ENCODE measurements at places on chromosomes 3 and 15. TPM values are rescaled to one million over a fixed set of nuclear protein-coding genes. Genes with fewer than 3 reads are reported as not detected.
A peak's percentile ranks its signal among the peaks of the same experiment; 100 is the strongest.

- no peak overlapping the region for H3K27ac ChIP-seq
- no peaks in the 10 kb centered on the region for H3K27me3 ChIP-seq
- H3K4me1 ChIP-seq, result no peaks in the 10 kb centered on the region
- no peak for DNase-seq
- H3K4me3 ChIP-seq, result no peak overlapping the region
Observed at GRCh38 chr3:84906065-84906464, 52.7 kb upstream of the CADM2 start.

- H3K4me1 ChIP-seq, result peaks cover 6% of the 10 kb centered on the region
- H3K36me3 ChIP-seq, result no peaks in the 10 kb centered on the region
- peaks cover 4% of the 10 kb centered on the region for H3K27me3 ChIP-seq
- H3K4me3 ChIP-seq, result no peak overlapping the region
Observed at GRCh38 chr15:68553994-68554720, 24.6 kb upstream of the CORO2B start.

- no peaks in the 10 kb centered on the region for H3K27me3 ChIP-seq
- no peak overlapping the region for H3K27ac ChIP-seq
Observed at GRCh38 chr3:110362751-110363150, 708.9 kb upstream of the NECTIN3 start.

DNA sequence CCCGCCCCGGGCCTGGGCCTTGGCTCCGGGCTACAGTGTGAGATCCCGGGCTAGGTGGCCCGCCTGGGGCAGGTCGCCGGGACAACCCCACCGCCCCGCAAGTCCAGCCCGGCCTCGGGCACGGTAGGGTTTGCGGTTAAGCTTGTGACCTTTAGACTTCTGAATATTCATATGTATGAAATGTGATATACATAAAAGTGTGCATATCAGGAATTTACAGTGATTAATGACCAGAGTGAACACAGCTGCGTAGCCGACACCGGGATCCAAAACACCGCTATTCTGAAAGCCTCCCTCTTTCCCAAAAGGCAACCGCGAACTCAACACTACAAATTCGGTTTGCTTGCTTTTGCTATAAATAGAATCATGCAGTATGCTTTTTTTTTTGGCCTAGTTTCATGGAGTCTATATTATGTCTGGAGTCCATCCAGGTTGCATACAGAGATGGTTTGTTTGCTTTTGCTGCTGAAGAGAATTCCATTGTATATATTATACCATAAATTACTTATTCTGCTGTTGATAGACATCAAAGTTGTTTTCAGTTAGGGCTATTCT is 636 bp upstream of the SNRPA1 start:
- peaks cover 41% of the 10 kb centered on the region for H3K4me1 ChIP-seq
- DNase-seq, result no peak
- H3K27me3 ChIP-seq, result no peaks in the 10 kb centered on the region
- peak overlapping the region; percentile 94 for H3K27ac ChIP-seq
- H3K4me3 ChIP-seq, result peak overlapping the region; percentile 93

DNA sequence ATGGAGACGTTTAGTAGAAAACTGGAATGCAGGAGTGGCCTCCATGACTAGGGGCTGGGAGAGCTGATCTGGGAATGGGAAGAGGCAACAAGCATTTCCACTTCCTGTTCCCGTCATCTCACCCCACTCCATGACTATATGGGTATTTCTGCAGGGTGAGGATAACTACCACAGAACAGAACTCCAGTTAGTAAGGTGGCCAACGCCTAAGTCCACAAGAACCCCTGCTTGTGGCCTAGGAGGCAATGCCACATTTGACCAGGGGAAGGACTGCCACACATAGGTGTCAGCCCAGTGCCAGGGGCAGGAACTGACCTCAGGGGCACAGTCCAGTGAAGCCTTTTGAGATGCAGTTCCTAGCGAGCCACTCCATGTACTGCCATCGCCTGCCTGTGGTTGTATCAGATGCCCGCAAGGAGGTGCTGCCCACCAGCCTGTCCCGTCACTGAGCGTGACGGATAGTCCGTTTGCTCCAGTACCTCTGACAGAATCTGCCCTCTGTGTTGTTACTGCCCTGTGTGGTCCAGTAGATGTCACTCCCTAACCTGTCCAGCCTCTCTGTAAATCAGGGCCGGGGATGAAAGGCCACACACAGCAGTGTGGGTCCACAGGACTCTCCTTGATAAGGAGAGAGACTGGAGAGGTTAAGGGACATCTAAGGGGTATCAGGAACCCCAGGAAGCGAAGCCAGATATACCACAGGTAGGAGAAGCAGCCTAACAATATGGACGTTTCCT is 3.5 kb upstream of the MTFMT start:
- H3K36me3 ChIP-seq, result no peaks in the 10 kb centered on the region
- peak; percentile 31 for DNase-seq
- H3K4me1 ChIP-seq, result peaks cover 12% of the 10 kb centered on the region
- H3K27ac ChIP-seq, result no peak overlapping the region

- no peak overlapping the region for H3K4me3 ChIP-seq
- H3K27me3 ChIP-seq, result no peaks in the 10 kb centered on the region
- no peak for DNase-seq
- no peaks in the 10 kb centered on the region for H3K36me3 ChIP-seq
- no peak overlapping the region for H3K27ac ChIP-seq
Observed at GRCh38 chr3:177182352-177182751, 14.9 kb downstream of the TBL1XR1 start.

The GOLGA8H gene
- not detected for total RNA-seq

The CPN2 gene
- total RNA-seq, result not detected

DNA sequence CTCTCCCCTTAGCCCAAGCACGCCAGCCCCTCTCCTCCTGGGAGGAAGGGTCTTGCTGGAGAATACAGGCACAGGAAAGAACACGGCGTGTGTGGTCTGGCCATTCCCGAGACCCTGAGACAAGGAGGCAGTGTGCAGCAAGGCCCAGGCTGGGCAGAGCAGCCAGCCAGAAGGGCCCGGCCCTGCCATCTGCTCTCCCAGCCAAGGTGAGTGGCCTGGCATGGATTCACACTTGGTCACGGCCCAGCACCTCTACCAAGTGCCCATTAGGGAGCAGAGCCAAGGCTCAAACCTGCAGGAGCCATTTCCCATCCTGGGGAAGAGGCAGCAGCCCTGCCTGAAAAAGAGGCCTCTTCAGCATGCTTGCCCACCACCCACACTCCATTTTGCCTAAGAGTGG is 28.6 kb downstream of the MEGF11 start:
- no peak overlapping the region for H3K4me3 ChIP-seq
- no peak overlapping the region for H3K27ac ChIP-seq
- H3K4me1 ChIP-seq, result no peaks in the 10 kb centered on the region

The CFAP91 gene
- 0.58 TPM for total RNA-seq

The PRICKLE2 gene
- not detected for total RNA-seq

GRCh38 chr3:33211444-33211843 is 7.2 kb downstream of the SUSD5 start:
- no peaks in the 10 kb centered on the region for H3K27me3 ChIP-seq
- no peak for DNase-seq
- H3K4me1 ChIP-seq, result no peaks in the 10 kb centered on the region
- H3K27ac ChIP-seq, result no peak overlapping the region

GRCh38 chr15:84023636-84024035 is 211.9 kb upstream of the GOLGA6L4 start:
- H3K36me3 ChIP-seq, result no peaks in the 10 kb centered on the region
- no peak overlapping the region for H3K27ac ChIP-seq
- DNase-seq, result no peak
- no peaks in the 10 kb centered on the region for H3K4me1 ChIP-seq

The SAMMSON gene
- total RNA-seq, result not detected

- H3K27ac ChIP-seq, result no peak overlapping the region
- H3K36me3 ChIP-seq, result peaks cover 7% of the 10 kb centered on the region
- no peak overlapping the region for H3K4me3 ChIP-seq
- DNase-seq, result no peak
Observed at GRCh38 chr3:124985349-124985748, 50.8 kb upstream of the MUC13 start.

GRCh38 chr15:85685356-85685755 is 109.4 kb downstream of the KLHL25 start:
- DNase-seq, result no peak
- H3K4me1 ChIP-seq, result peaks cover 33% of the 10 kb centered on the region
- H3K27ac ChIP-seq, result no peak overlapping the region
- H3K4me3 ChIP-seq, result no peak overlapping the region
- no peaks in the 10 kb centered on the region for H3K36me3 ChIP-seq
- H3K27me3 ChIP-seq, result no peaks in the 10 kb centered on the region

The ARPIN gene
- total RNA-seq, result 0.26 TPM

The PXYLP1 gene
- 22.6 TPM for total RNA-seq

GRCh38 chr15:93076875-93077274 is 12.1 kb downstream of the RGMA start:
- no peak for DNase-seq
- H3K4me3 ChIP-seq, result no peak overlapping the region
- H3K36me3 ChIP-seq, result no peaks in the 10 kb centered on the region
- no peak overlapping the region for H3K27ac ChIP-seq

DNA sequence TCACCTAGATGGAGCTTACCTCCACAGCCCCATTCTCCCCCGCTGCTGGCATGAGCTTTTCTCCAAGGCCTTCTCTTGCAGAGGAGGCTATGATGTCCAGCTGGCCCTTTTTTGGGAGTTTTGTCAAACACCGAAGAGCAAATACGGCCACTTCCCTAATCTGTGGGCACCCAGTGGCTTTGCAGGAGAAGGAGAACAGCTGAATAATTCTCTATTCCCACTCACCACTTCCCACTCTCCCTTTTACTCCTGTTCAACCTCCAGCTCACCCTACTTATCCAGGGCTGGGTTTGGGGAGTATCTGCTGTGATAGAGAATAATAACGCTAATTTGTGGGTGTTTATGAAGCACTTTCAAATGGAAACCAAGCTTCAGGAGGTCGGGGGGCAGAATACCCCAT is 93.0 kb downstream of the AAGAB start:
- H3K27me3 ChIP-seq, result no peaks in the 10 kb centered on the region
- no peak overlapping the region for H3K4me3 ChIP-seq
- no peak overlapping the region for H3K27ac ChIP-seq
- peaks cover 21% of the 10 kb centered on the region for H3K36me3 ChIP-seq
- peaks cover 25% of the 10 kb centered on the region for H3K4me1 ChIP-seq

The IGSF11 gene
- 0.22 TPM for total RNA-seq

DNA sequence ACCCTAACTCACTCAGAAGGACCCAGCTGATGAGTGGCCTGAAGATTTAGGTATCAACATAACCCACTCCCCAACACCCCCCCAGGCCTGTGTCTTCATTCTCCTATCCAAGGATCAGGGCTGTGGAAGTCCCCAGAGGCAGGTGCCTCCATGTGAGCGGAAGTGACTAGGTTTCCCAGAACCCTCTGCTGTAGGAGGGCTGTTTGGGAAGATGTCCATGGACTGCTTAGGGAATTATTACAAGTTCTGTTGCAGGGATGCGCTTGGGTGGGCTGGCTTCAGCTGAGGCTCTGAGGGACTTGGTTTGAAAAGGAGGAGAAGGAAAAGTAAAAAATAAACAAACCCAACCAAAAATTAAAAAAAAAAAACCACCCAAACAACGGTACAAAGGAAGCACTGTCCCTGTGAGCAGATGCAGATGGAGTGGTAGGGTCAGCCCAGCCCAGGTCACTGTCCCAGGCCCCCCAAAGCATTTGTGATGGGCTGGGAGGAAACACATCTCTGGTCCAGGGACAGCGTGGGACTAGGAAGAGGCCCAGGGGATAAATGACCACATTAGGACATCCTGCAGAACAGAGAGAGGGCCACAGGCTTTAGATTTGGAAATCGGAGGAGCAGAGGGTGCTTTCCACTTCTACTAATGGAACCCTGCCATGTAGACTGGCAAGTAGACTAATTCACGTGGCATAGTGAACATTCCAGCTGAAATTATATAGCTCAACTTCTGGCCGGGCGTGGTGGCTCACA is 12.2 kb upstream of the APOD start:
- no peak for DNase-seq
- H3K4me1 ChIP-seq, result no peaks in the 10 kb centered on the region
- H3K36me3 ChIP-seq, result no peaks in the 10 kb centered on the region
- H3K27me3 ChIP-seq, result no peaks in the 10 kb centered on the region
- H3K4me3 ChIP-seq, result no peak overlapping the region
- no peak overlapping the region for H3K27ac ChIP-seq

DNA sequence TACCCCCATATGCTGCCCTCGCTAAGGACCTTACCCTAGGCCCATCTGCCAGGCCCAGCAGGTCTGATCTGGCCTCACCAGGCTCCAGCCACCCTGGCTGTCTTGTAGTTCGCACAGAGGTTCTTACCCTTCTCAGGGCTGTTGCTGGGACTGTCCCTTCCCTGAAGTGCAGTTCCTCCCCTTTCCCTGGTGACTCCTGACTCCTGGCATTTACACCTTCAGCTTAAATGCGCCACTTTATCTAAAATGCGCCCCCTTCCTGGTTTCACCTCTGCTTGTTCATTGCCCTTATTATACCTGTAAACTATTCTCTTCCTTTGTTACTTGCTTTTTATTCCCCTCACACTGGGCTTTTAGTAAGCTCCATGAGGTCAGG is 835 bp upstream of the TTLL3 start:
- H3K4me1 ChIP-seq, result peaks cover 27% of the 10 kb centered on the region
- DNase-seq, result no peak
- H3K27ac ChIP-seq, result peak overlapping the region; percentile 74
- no peaks in the 10 kb centered on the region for H3K27me3 ChIP-seq
- peak overlapping the region; percentile 72 for H3K4me3 ChIP-seq

The RASSF1 gene
- 81.9 TPM for total RNA-seq
